Psoas muscle (tissue), 8 donors: ENCODE measurements at places on chromosomes 3 and 15. TPM values are rescaled to one million over a fixed set of nuclear protein-coding genes. Genes with fewer than 3 reads are reported as not detected.

PPP2R3A gene
- 45.5 TPM for total RNA-seq

COL6A5 gene
- total RNA-seq: not detected

CTXND1 gene
- total RNA-seq: not detected

ITPKA gene
- 0.89 TPM for total RNA-seq

DNA sequence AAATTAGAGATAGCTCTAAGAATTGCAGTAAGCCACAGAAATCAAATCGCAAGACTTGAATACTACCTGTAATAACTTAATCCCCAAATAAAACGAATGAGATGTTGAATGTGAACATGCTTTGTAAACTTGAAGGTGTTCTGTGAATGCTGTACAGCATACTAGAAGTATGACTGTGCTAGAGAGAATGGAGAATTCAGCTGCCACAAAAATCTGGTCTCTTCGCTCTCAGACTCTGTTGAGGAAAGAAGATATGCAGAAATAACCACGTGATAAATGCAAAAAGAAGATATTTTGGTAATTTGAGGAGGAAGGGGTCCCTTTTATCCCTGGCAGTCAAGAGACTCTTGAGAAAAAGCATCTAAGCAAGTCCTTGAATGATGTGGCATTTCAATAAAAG lies 37.3 kb downstream of the ZBTB38 start:
- no peak for DNase-seq

GRCh38 chr3:58059349-58060321 lies 51.4 kb downstream of the FLNB start:
- no peak for DNase-seq

GRCh38 chr15:37009288-37009687 lies 91.1 kb downstream of the MEIS2 start:
- no peak for DNase-seq

DNA sequence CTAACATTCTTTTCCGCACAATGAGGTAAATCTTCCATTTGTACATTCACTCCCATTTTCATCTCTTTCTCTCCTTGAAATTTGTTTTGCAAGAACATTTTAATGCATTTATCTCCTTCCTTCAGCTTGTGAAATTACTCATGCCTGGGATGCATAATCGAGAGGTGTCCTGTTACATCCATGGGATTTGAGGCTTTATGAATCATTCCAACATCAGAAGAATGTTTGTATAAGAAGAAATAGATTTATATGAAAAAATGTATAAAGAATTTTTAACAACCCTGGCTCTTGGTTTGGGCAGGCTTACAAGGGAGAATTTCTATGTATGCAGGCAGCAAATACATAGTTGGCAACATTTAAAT lies 93.2 kb upstream of the MBNL1 start:
- no peak for DNase-seq
